ENCODE measurements at places on chromosomes 12 and 14. TPM values are rescaled to one million over a fixed set of nuclear protein-coding genes. Genes with fewer than 3 reads are reported as not detected.

Gene TNS2
- 108 TPM for total RNA-seq

Gene TMTC2
- total RNA-seq: 12.4 TPM

Gene PPP1R1A
- 27.9 TPM for total RNA-seq

Gene TEX52
- total RNA-seq: not detected

Gene GPR84
- not detected for total RNA-seq

Gene CARMIL3
- 0.12 TPM for total RNA-seq

Gene TSPAN8
- 4.3 TPM for total RNA-seq

GRCh38 chr12:33439587-33440011 lies at the start of gene SYT10:
Gene SYT10 (minus strand): TSS chr12:33439819. CDS start chr12:33439522, 297 bp downstream.
- no peak for ATAC-seq

DNA sequence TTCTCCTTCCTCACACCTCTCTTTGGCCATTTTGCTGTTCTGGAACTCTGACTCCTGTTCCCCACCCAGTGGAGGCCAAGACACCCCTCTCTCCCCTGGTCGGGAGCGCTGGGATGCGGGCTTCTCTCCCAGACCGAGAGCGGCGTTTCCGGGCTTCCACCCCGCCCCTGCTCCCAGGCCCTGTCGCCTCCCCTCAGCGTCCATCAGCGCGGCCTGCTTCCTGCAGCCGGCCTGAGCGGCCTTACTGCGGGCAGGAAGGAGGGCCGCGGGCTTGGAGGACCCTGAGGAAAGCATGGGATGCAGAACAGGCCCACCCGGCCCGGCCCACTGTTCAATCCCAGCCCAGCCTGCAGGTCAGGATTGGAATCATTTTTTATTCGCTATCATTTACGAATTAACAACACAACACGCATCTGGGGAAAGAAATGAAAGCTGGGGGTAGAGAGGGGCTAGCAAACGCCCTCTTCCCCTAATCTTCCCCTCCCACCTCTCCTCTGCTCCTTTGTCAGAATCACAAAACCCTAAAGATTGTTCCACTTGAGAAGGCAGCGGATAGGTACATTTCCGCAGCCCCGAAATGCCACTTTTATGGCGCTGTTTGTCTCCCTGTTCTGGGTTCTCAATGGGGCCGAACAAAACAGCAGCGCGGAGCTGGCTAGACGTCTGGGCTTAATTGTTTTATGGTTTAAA lies 3.8 kb upstream of the HOXC8 start:
- ATAC-seq: no peak

DNA sequence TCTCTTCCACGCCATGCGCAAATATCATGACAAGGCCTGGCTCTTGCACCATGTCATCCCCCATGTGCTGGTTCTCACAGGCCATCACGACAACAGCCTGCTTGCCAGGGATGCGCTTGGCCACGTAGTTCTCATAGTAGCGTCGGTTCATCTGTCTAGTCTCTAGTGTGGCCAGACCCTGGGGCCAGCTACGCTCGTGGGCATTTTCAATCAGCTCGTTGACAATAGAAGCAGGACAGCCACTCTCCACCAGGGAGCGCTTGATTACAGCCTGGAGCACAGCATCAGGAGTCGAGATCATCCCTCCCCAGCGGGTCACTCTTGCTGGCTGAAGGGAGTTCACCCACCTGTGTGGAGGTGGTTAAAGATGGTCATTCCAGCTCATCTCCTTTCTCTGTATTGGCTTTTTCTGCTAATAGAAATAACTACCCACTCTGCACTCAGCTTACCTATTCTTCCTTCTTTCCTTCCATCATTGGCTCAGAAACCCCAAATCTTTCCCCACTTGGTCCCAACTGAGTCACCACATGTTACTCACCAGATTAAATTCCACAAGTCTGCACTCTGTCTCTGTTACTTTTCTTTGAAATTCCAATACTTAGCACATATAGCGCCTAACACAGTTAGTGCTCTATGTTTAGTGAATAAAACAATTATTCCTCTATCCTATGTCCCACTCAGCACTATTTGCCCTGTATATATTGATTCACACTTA lies 15.1 kb downstream of the RNF41 start:
- peak; percentile 61 for ATAC-seq

DNA sequence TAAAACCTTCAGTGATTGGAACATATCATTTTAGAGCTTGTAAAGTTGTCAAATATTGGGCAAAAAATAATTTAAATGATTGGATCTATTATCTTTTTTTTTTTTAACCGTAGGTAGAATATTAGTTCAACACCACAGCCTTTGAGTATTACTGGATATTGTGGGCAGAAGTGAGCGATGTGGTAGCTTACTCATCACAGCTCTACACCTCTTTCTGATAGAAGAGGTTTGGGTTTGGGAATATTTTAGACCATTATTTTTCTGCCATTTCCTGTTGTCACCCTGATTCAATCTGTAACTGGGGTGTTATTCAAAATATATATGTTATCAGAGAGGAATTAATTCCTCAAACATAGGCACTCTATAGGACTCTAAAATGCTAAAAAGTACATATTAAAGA lies 34.8 kb upstream of the SLC38A2 start:
- ATAC-seq: no peak

- ATAC-seq: no peak
These were observed 17.9 kb downstream of the TOGARAM1 start for GRCh38 chr14:44979740-44980356.

DNA sequence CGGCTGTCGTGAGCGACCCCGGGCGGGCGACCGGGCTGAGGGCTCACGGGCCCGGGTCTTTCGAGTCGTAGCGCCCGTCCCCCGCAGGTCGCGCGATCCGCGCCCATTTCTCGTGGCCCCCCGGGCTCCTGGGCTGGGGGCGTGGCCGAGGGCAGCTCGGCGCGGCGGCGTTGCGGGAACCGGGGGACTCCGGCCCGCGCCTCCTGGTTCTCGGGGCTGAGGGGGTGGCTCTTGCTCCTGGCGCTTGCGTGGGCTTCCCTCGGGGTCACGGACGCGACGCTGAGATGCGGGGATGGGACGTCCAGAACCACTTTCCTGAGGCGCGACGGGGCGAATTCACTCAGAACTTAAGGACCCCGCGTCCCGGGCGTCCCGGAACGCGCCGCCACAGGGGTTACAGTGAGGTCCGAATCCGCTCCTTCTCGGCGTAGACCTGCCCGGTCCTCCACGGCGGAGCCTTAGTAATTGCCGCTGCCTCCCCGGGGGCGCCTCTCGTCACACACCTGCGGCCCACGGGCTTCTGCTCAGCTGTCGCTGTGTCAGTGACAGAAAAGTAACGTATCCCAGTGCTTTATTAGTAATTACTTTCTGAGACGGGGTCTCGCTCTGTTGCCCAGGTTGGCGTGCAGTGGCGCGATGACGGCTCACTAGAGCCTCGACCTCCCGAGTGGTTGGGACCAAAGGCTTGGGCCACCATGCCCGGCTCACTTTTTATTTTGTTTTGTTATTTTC lies 606 bp downstream of the EP400 start:
- peak; percentile 9 for ATAC-seq

DNA sequence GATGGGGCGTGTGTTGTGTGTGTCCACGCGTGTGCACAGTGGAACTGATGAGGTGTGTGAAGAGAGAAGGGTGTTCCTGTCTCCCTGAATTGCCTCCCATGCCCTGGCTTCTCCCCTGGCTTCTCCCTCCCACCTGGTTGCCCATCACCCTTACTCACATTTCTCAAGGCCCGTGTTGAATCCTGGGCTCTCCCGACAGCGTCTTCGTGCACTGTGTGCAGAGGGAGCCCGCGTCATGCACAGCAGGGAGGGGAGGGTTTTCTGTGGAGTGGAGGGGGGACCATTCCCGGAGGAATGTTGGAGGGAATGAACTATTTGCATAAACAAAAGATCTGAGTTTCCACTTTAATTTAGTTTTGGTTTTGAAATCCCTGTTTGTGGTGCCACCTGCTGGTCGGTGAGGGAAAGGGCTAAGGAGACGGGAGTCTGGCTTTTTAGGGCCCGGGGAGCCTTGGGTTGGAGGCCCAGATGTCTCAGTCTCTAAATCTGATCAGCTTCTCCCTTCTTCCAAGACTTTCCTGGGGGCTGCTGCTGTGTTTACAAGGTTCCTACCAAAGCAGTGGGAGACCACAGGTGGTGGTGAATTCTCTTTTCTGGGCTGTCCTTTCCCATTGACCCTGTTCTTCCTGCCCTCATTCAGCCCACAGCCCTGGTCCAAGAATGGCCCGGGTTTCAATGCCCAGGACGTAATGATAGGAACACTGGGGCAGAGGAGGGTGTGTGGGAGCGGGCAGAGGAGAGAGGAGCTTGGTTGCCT lies at the start of gene C1R:
Gene C1R, minus strand, starts transcription at position 217 of the 757 bp plus-strand sequence. Its CDS starts 57 bp downstream, at position 160.
- peak; percentile 92 for ATAC-seq

- no peak for ATAC-seq
These were observed 180.8 kb downstream of the EFCAB11 start for GRCh38 chr14:89773644-89774316.

DNA sequence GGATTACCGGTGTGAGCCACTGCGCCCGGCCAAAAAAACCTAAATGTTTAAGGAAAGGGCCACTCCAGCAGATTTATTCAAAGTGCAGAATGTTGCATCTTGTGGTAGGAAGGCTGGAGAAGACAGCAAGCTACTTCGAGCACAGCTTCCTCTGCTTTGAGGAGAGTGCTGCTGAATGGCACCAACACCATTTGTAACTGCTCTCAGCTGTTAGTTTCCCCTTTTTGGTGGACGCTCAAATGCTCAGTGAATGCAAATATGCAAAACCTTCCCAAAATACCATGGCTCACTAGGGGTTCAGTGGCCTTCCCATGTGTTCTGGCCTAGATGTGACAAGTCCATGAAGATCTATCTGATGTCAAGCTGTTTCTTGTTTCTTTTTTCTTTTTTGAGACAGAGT lies 2.9 kb upstream of the TDRD9 start:
- no peak for ATAC-seq

- peak; percentile 13 for ATAC-seq
These were observed 8.6 kb upstream of the ALDH2 start for GRCh38 chr12:111758120-111758561.

DNA sequence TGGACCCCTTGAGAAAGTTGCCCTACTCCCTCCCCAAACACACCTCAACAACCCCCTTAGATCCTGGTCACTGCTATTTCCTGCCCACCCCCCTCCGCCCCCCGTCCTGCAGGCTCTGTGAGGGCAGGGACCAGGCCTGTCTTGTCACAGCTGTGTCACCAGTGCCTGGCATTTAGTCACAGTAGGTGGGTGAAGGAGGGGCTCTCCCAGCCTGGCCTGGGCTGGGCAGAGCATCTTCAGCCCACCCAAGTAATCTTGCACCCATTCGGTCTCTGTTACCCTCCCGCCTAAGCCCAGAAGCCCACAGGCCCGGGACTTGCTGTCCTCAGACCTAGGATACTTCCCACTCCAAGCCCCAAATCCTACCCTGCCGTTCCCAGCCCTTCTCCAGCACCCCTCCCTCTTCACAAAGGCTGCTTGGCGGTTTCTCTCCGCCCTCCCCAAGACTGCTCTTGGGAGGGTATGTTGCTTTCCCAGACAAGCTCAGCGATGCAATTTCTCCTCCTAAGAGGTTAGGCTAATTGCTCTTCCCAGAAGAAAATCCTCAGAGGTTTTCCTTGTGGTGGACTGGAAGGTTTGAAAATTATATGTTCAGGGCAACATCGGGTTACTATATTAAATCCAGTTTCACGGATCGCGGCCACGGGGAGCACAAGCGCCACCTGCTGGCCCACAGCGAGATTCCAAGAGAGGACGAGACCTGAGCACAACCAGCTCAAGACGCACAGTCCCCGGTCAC lies 50.8 kb upstream of the ZFP36L1 start:
- peak; percentile 84 for ATAC-seq

GRCh38 chr12:122909442-122910288 lies 13.7 kb upstream of the VPS37B start:
- no peak for ATAC-seq

GRCh38 chr12:116853507-116853906 lies 27.7 kb downstream of the HRK start:
- no peak for ATAC-seq

- ATAC-seq: no peak
These were observed 127.1 kb downstream of the GTF2A1 start for GRCh38 chr14:81093651-81094050.

- ATAC-seq: peak; percentile 43
These were observed 16.4 kb upstream of the NUDT4 start for GRCh38 chr12:93361151-93361919.

DNA sequence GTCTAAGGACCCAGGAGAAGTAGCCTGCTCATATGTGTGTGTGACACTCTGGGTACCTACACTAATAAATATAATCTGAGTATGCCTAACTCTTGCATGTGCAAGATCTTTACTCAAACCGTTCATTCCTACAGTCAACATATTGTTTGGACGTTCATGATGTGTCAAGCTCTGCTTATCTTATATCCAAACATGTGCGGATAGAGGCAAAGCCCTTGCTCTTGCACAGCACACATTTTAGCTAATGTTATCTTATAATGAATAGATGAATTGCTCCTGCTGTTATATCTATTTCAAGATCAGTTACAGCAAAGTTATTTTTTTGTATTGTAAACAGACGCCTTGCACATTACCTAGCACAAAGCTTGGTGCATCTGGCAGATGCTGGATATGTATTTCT lies 228.4 kb upstream of the FLRT2 start:
- ATAC-seq: no peak

- ATAC-seq: peak; percentile 23
These were observed 1.9 kb upstream of the RIN3 start for GRCh38 chr14:92511453-92512238.

GRCh38 chr12:25293653-25294052 lies 42.9 kb upstream of the KRAS start:
- no peak for ATAC-seq

GRCh38 chr14:51018521-51018920 lies 74.2 kb upstream of the PYGL start:
- ATAC-seq: no peak

DNA sequence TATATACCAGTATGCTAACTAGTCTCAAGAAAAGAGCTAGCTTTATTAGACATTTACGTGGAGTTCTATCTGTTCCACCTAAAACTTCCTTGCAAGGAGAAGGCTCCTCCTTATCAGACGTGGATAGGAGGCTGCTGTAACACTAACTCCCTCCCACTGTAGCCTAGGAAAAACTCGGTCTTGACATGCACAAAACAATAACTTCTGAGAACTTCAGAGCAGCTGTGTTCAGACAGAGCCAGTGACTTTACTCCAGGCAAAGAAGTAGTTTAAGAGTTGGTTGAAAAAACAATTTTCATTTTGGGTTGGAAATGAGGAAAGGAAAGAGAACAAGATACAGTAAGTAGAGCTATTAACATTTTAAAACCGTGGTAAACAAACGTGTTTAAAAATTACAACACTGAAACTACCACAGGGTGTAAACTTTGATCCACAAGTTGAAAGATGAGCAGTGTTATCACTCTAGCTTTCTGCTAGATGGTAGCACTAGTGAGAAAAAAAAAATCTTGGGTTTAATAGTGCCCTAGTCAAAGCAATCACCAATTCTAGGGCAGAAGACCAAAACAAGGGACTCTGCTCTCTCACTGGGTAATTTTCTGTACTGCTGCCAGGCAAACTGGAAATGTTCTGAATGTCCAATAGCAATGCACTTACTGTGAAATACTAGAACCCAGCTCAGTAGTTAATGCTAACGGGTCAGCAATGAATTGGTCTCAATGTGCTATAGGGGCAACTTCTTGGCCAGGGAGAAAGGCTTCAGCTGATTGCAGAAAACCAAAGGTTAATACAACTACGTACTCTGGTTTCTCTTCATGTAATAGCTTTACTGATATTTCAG lies 2.4 kb downstream of the ATF7 start:
- no peak for ATAC-seq

GRCh38 chr12:118055144-118055557 lies 5.8 kb downstream of the WSB2 start:
- ATAC-seq: no peak
